ENCODE measurements at places on chromosomes 4 and X. TPM values are rescaled to one million over a fixed set of nuclear protein-coding genes. Genes with fewer than 3 reads are reported as not detected.

OPRPN gene
- total RNA-seq = not detected

LIMCH1 gene
- 35.7 TPM for total RNA-seq

PLAC8 gene
- total RNA-seq = 60.9 TPM

XK gene
- total RNA-seq = 1.7 TPM

PRRG1 gene
- total RNA-seq = 8.2 TPM

ARMCX4 gene
- 19.4 TPM for total RNA-seq

EMD gene
- 56.7 TPM for total RNA-seq

DMRTC1 gene
- total RNA-seq = 0.51 TPM

LDB2 gene
- 31.5 TPM for total RNA-seq

DNA sequence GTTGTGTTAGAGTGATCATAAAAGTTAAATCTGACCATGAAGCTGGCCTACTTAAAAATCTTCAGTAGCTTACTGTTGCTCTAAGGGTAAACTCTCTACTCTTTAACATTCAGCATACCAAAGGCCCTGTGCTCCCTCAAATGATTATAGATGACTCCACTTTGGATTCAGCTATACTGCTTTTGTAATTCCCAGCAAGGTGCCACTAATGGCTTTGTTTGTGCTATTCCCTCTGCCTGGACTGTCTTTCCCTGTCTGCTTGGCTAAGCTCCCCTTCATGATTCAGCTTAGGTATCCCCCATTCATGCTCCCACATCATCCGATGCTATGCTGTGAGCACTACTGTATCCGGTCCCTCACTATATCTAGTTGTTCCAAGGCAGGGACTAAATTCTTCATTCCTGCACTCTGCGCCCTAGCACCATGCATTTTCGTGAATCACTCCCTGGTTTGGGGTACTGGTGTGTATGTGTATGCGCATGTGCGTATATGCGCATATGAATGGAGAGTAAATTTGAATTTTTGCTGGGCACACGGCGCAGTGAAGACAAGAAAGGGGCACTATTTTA lies 453 bp upstream of the PBDC1 start:
- no peak for DNase-seq

DNA sequence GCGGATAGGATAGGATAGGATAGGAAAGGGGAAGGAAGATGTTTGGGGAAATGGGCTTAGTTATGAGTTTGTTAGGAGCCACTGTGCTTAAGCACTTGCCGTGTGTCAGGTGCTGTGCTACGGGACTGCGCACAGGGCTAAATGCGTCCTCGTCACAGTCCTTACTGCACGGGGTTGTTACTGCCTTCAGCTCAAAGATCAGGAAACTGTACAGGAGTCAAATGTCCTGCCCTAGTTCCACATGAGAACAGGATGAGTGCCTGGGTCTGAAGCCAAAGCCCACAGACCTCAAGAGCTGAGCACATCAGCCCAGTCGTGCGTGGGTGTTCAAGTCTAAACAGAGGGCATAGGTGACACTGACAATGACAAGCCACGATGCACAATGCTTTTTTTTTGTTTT lies 15.0 kb downstream of the ACSL1 start:
- DNase-seq = no peak

- no peak for DNase-seq
Observed at GRCh38 chr4:25405453-25405852, 28.4 kb downstream of the ANAPC4 start.

GRCh38 chr4:79854856-79855502 lies 218.1 kb downstream of the ANTXR2 start:
- DNase-seq = no peak

GRCh38 chr4:6446130-6446482 lies 26.3 kb downstream of the PPP2R2C start:
- DNase-seq = no peak

DNA sequence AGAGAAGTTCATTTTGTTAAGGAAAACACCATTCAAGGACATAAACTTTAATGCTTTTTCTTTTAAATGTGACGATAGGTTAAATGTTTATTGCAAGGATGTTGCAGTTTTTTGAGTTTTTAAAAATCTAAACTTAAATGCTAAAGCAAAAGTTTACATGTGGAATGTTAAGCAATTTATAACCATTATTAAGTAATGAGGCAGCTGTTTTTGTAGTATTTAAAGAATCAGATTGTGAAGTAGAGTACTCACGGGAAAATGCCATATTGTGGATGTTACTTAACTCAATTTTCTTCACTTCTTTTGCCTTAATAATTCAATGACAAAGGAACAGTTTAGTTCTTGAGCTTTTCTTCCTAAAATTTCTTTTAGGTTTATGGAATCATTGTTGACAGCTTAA lies 43.5 kb downstream of the UBE2K start:
- DNase-seq = no peak

DNA sequence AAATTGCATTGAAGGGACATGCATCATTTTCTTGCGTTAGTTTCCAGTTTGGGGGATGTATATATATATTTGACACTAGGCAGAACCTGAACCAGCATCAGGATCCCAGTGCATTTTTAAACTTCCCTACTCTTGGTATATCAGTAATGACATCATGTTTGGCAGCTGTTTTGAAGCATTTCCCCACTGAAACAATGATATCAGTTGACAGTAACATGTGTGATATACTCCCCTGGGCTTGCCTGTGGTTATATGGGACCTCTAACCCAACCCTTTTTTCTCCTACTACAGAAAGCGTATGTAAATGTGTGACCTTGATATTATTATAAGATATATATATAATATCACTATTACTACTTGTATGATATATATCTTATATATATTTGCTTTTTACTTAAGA lies 225.9 kb upstream of the CASK start:
- DNase-seq = no peak

DNA sequence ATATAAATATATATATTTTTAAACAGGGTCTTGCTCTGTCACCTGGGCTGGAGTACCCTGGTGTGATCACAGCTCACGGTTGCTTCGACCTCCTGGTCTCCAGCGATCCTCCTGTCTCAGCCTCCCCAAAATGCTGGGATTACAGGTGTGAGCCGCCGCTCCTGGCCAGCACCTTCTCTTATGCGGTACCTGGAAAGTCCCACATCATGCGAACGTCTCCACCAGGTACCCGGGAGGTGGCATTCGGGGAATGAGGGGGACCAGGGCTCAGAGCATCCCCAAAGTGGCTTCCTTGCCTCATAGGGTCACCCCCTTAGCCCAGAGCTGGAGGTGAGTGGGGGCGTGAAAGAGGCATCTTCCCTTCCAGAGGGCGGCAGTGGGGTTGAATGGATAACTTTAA lies 84.0 kb upstream of the PPP2R3B start:
- no peak for DNase-seq

- DNase-seq = no peak
Observed at GRCh38 chr4:145035494-145036136, 62.4 kb downstream of the ANAPC10 start.

- DNase-seq = no peak
Observed at GRCh38 chr4:7212921-7213320, 20.6 kb downstream of the SORCS2 start.

GRCh38 chrX:56226980-56227379 lies 5.2 kb upstream of the KLF8 start:
- no peak for DNase-seq

GRCh38 chr4:78602334-78602733 lies 50.8 kb downstream of the ANXA3 start:
- DNase-seq = no peak

GRCh38 chrX:42536286-42536685 lies 241.7 kb downstream of the PPP1R2C start:
- no peak for DNase-seq

- no peak for DNase-seq
Observed at GRCh38 chr4:33914386-33914785, 2329.9 kb downstream of the ARAP2 start.
